ELR (cell line): ENCODE measurements at places on chromosomes 1 and 21.

GRCh38 chr1:38833146-38833545 is 26.4 kb downstream of the RRAGC start:
- DNase-seq, result no peak

DNA sequence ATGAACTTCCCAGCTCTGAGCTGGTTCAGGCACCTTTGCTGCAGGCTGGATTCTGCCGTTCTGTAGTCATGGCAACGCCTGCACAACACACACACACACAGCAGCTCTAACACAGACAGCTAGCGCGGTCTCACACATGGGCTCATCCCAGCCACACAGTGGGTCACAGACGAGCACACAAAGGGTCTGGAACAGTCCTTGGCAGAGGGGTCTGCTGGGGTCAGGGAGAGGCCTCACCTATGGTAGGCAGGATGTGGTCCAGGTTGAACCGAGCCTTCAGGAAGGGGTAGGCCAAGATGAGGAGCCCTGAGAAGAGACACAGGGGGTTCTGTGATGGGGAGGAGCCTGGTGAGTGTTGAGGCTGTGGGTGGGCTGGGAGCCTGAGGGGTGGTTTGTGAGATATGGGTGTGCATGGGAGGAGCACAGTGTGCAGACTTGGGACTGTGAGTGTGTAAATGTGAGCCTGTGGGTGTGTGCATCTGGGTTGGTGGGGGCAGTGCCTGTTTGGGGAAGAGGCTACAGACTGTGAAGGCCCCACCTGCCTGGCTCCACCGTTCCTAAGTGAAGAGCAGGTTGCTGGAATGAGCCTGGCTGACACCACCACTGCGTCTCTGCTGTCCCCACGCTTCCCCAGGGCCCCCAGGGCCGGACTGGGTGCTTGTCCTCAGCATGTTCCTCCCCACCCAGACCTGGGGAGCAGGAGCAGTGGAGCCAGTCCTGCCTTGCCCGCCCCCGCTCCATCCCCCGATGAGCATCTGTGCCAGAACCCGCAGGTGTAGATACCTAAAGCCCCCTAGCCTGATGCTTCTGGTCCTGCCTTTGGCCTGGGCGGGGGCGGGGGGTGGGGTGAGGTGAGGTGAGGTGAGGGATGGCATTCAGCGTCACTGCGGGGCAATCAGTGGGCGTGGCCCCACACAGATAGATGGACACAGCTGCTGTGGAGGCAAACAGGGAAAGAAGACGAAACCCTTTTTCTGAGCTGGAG is 1.5 kb downstream of the KNCN start:
- DNase-seq, result peak; percentile 53

DNA sequence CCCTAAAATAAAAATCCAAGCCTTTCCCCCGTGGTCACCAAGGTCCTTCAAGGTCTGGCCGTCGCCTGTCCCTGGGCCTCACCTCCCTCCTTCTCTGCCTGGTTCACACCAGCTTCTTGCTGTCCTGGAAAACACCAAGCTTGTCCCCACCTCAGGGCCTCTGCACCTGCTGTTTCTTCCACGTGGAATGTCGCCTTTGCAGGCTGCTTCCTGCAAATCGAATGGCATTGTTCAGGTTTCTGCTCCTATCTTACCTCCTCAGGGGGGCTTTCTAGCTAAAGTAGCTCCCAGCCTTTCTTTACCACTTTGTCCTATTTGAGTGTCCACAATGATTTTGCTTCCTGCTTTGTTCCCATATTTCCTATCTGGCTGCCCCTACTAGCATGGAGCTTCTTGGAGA is 3.3 kb upstream of the CASZ1 start:
- no peak for DNase-seq

DNA sequence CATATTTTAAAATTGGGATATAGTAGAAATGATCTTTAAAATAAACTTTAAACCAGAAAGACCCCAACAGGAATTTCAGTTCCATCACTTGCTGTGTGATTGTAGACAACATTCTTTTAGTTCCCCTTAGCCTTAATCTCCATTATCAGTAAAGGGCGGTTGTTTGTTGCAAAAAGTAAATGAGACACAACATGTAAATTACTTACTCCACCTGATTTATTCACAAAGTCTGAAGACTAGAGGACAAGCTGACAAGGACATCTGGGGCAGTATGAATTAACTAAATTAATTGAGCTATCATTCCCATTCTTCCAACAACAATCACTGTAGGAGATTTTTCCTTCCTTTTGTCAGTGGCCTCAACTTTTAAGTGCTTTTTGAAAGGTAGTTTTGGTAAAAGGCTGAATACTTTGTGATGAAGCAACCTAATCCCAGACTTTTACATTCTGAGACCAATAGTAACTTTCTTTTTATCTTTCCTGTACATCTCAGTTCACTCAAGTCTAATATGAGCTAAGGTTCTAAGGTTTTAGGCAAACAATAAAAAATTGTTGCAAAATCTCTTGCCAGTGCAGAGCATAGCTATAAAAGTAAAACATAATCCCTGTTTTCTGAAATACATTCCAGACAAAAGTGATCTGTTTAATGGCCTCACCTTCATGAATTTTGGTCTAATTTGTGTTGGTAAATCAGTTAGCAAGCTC is 6.2 kb downstream of the SLC19A2 start:
- no peak for DNase-seq

GRCh38 chr1:2330519-2331199 is 60.7 kb downstream of the MORN1 start:
- peak; percentile 69 for DNase-seq

DNA sequence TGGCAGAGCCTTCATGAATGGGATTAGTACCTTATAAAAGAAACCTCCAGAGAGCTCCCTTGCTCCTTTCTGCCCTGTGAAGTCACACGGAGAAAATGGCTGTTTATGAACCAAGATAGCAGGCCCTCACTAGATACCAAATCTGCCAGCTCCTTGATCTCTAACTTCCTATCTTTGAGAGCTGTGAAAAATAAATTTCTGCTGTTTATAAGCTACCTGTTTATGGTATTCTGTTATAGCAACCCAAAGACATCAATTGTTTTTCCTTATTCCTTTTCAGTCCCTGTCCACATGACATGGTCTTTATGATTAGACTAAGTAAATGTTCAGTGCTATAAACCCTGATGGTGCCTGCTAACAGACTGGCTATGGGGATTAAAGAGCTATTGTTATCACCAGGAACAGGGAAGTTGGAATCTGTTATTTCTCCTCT is 9.7 kb upstream of the STIL start:
- no peak for DNase-seq

GRCh38 chr1:110896090-110896489 is 23.1 kb downstream of the CD53 start:
- DNase-seq, result no peak

- DNase-seq, result no peak
These were observed 43.0 kb downstream of the TNFRSF8 start for GRCh38 chr1:12106153-12106552.

DNA sequence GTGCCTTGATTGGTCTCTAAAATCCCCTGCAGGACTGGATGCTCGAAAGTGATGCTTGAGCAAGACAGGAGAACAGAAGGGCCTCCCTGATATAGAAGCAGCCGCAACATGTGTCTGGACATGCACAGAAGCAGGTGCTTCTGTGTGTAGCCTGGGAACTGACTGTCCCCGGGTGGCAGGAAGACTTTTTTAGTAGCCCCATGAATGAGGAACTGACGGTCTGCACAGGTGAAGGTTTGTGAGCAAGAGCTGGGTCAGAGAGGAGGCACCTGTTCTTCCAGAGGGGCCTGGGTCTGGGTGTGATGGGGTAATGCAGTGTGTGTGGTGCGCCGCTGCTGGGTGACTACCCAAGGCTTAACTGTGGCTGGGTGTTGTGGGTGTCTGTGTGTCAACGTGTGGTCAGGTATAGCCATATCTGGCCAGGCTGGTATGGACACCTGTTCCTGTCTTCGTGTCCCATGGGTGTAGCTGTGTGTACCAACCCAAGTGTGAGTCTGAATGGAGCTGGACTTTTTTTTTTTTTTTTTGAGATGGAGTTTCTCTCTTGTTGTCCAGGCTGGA is 39.1 kb upstream of the FOXO6 start:
- no peak for DNase-seq

DNA sequence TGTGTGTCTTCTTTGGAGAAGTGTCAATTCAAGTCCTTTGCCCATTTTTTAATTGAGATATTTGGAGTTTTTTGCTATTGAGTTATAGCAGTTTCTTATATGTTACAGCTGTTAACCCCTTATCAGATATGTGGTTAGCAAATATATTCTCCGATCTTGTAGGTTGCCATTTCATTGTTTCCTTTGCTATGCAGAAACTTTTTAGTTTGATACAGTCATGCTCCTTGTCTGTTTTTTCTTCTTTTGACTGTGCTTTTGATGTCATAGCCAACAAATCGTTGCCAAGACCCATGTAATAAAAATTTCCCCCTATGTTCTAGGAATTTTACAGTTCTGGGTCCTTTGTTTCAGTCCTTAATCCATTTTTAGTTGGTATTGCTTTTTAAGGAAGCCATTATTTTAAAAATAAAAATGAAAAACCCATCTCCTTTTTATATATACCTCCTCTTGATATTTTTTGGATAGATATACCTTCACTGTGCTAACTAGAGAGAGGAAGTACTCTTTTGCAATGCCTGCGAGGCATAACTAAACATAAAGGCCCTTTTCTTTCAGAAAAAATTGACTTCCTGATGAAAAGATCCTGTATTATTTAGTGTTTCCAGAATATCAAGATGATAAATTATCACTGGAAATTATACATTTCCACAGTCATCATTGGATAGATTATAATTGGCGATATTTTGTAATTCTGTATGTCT is 127.8 kb downstream of the HS2ST1 start:
- no peak for DNase-seq

DNA sequence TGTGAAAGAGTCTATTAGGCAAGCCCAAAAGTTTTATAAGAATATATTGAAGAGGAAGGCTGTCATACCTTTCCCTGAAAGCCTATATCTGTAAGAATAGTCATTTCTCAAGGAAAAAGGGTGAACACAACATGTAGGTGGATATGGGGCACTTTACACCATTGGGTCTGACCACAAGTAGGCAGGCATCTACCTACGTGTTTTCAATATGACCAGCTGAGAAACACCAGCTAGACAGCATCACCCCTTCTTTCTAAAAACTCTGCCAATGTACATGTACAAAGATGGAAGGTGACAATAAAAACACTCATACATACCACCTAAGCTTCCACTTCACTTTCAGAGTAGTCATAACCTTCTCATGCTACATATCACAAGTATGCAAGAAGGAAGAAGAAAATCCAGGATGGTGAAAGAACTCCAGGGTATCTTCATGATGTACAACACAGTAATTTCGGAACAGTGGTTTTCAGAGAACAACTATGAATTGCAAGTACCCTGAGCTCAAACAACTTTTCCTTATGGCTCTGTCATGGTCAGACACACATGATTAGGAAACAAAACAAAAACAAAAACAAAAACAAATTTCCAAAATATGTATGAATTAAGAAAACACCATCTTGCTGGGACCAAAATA is 98.5 kb upstream of the ADGRL2 start:
- peak; percentile 29 for DNase-seq

- DNase-seq, result peak; percentile 96
These were observed 27.4 kb downstream of the CHML start for GRCh38 chr1:241612533-241613477.

DNA sequence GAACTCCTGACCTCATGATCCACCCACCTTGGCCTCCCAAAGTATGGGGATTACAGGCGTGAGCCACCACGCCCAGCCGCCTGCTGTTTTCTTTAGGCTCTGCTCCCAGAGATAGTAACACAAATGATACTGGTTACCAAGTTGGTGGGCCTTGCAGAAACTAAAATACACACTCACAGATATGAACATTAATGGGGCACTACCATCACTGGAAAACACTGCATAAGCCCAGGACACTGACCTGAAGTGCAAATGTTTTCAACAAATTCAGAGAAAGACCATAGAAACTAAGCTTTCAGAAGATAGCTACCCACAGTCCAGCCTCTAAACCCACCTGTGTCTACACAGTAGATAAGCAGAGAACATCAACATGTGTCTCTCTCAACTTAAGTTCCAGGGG is 180.5 kb downstream of the FCRL5 start:
- no peak for DNase-seq

DNA sequence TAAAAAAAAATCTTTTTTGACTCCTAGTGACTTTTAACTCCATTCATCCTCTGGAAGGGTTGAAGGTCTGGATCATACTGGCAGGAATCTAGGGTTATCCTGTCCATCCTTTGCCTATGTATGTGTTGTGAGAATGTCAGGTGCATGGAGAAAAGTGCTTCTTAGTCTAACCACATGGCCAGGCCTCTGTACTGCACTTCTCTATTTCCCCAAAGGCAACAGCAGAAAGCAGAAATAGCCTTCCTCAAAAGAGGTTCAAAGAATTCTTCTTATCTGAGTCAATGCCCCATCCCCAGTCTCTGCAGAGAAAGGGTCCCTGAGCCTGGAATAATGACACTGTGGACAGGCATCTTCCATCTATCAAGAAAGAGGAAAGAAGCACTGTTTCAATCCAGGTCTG is 85.7 kb upstream of the CD34 start:
- DNase-seq, result no peak

DNA sequence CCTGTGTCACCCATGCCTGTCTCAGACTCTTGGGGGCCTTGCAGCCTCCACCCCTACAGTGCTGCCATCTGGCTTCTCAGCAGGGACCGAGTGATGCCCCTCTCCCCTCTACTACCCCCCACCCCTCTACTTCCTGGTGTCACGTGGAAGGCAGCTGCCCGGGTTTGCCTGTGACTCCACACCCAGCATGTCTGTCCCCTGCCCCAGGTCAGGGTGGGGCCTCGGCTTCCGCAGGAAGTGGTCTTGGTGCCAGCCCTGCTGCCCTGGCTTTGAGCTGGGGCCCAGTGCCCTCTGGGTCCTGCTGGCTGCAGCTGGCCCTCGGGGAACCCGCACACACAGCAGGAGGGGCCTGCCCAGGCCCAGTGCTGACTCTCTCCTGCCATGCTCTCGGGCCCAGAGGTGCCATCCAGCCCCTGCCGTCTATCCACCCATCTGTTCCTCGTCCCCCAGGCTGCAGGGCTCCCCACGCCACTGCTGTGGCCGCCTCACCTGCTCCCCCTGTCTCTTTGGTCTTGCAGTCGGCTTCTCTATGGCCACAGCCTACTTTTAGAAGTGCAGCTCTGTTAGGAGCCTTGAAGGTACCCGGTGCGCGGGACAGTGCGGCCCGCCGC is 24.0 kb downstream of the PLCH2 start:
- DNase-seq, result no peak

- peak; percentile 61 for DNase-seq
These were observed 11.8 kb upstream of the ALG14 start for GRCh38 chr1:95084317-95085176.

DNA sequence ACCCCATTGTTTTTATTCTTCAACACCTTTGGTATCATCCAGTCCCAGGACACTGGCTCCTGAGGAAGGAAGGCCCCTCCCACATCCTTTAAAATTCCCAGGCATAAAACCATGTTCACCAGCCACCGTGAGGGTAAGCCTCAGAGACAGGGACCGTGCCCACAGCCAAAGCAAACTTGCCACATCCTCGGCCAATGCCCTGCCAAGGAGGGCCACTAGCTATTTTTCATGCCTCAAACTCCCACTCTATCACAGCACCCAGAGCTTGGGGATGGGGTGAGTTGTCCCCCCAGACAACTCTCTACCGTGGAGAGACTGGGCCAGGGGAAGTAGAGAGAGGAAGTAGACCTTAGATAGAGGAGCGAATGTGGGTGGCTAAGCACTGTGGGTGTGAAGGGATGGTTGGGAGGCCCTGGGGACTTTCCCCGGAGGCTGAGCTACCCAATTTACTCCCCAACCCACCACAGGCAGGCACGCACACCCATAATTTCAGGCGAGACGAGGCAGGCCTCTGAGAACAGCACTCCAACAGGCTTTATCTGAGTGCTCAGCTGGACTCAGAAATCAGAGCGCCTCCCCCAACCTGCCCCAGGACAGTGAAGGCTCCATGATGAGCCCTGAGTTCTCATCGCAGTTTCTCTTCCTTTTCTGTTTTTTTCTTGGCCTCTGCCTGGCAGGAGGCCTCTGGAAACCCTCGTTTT is 15.9 kb upstream of the BTG2 start:
- DNase-seq, result no peak
